Ovary (tissue), 10 donors: ENCODE measurements at places on chromosomes 2 and 18.

DNA sequence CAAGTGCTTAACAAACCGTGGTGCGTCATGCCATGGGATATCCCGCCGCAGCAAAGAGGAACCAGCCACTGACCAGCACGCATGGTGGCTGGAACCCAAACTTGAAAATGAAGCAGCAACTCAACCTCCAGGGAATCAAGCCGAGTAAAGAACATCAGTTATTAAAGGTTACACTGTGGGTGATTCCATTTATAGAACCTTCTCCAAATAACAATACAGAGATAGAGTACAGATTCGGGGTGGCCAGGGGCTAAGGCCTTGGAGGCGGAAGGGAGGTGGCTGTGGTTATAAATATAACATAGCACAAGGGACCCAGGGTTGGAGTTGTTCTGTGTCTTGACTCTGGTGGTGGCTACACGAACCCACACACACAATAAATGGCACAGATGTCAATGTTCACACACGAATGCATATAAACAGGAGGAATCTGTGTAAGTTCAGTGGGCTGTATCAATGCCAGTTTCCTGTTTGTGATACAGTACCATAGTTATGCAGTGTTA, 123.1 kb downstream of the EIPR1 start:
- DNase-seq, result no peak

DNA sequence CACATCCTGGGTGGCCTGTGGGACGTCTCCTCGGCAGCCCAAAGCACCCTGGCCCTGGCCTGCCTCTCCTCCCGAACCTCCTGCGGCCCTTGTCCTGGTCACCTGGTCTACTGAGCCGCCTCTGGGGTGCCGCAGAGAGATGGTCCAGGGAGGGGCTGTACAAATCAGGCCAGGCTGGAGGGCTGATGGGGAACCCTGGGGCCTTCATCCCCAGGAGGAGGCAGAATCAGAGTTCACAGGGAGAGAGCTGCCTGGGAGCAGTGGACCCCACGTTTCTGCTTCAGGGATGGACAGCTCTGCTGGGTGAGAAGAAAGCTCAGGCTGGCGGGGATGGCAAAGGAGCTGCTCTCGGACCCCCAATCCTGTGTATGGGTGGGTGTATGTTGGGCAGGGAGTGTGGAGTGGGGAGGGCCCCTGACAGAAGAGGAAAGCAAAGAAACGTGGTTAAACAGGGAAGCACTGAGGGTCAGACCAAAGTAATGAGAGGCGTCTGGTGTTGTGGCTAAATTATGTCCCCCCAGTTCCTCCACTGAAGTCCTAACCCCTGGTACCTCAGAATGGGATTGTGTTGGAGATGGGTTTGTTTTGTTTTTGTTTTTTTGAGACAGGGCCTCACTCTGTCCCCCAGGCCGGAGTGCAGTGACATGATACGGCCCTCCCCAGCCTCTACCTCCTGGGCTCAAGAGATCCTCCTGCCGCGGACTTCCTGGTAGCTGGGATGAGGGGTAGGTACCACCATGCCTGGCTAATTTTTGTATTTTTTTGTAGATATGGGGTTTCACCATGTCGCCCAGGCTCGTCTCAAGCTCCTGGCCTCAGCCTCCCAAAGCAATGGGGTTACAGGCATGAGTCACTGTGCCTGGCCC, 73.4 kb upstream of the SMAD7 start:
- DNase-seq, result no peak

DNA sequence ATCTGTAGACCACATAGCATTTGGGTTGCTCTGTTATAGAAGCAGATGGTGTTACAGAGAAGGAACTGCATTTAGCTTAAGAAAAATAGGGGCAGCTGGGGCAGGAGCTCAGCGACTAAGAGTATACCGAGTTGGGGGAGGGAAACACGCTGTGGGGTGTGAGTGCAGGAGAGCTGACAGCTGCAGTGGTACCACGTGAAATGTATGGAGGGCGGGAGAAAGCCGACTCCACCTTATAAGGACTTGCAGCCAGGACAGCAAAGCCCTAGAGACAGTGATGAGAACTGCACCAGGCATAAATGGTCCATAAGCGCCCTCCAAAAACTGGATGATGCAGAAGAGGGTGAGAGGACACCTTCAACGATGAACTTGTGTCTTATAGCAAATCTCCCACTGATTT, 237.6 kb downstream of the PRKCE start:
- DNase-seq, result no peak

- DNase-seq, result no peak
Measured at GRCh38 chr2:198660501-198660900, 797.2 kb downstream of the SATB2 start.

GRCh38 chr18:74976331-74976909, 232.5 kb downstream of the PTGR3 start:
- DNase-seq, result no peak

- no peak for DNase-seq
Measured at GRCh38 chr2:26645762-26646161, 4.6 kb upstream of the CIB4 start.

DNA sequence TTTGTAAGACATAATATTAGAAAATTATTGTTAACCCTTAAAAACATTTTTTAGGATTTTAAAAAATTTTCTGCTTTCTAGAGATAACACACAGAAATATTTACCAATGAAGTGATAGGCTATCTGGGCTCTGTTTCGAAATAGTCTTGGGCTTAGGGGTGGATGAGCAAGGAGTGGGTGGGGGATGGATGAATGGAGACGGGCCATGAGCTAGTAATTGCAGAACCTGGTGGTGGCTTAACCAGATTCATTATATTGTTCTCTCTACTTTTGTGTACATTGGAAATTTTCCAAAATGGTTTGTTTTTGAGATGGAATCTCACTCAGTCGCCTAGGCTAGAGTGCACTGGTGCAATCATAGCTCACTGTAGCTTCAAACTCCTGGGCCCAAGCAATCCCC, 89.6 kb downstream of the TCF7L1 start:
- DNase-seq, result no peak

- DNase-seq, result no peak
Measured at GRCh38 chr18:50935493-50936191, 32.2 kb upstream of the ELAC1 start.
